T-helper 9 cell (primary cell): ENCODE measurements at places on chromosomes 4 and X.

GRCh38 chrX:11319806-11320520 is 26.8 kb downstream of the AMELX start:
- DNase-seq, result no peak

- no peak for DNase-seq
Measured at GRCh38 chr4:87052615-87053014, 117.8 kb downstream of the AFF1 start.

- no peak for DNase-seq
Measured at GRCh38 chr4:56723201-56723605, 42.1 kb upstream of the HOPX start.

DNA sequence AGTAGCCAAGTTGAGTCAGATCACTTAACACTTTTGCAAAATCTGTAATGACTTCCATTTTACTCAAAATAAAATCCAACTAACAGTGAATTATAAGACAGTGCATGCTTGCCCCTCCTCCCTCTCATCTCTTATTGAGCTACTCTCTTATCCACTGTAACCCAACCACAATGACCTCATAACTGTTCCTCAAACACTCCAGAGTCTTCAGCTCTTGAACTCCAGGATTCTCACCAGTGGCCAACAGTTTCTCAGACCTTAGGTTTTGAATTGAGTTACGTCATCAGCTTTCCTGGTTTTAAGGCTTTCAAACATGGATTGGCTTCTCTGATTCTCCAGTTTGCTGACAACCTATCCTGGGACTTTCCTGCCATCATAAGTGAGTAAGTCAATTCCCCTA is 938.3 kb downstream of the RAB28 start:
- DNase-seq, result no peak

DNA sequence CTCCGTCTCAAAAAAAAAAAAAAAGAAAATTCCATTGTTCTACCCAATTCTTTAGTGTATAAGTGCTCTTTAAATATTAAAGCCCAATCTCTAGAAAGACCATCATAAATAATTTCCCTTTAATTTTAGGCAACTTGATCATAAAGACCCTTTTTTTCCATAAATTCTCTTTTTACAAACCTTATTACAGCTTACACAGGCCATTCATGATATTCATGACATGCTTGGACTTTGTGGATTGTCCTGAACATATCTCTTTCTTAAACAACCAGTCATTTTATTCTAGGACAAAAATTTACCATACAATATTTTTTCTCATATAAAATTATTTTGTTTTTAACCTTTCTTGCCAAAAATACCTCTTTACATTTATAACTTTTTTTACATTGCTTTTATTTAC is 30.5 kb downstream of the TLR8 start:
- DNase-seq, result no peak

DNA sequence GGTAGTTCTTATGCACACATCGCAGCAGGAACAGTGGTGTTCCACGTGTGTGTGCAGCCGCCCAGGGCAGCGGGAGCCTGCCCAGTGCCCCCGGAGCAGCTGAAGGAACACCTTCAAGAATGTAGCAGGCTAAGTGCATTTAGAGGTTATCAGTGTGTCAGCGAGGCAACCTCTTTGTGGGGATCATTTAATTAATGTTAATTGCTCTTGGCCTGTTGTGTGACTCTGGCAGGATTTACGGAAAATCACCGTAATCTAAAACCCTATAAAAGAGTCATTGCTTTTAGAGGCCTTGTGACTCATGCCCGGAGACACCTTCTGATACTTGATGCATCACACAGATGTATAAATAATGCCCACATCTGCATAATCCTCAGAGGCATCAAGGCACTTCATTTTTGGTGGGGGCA is 47.3 kb upstream of the GATB start:
- no peak for DNase-seq

DNA sequence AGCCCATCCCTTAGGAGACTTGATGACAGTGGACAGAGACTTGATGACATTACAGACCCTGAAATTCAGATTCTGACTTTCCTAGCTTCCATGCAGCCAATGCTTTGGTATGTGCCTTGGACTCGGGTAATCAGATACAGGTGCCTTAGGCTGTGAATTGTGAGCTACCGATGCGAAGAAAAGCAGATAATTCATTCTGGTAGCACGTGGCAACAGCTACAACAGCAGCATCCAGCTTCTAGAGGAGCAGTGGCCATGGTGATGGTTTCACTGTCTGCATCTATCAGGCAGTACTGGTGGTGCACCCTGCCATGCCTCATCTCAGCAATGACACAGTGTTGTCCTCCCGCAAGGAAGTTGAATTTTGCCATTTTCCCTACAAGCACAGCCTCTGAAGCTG is 126.9 kb upstream of the TAPT1 start:
- DNase-seq, result no peak

GRCh38 chr4:6500481-6501140 is 28.2 kb upstream of the PPP2R2C start:
- no peak for DNase-seq

DNA sequence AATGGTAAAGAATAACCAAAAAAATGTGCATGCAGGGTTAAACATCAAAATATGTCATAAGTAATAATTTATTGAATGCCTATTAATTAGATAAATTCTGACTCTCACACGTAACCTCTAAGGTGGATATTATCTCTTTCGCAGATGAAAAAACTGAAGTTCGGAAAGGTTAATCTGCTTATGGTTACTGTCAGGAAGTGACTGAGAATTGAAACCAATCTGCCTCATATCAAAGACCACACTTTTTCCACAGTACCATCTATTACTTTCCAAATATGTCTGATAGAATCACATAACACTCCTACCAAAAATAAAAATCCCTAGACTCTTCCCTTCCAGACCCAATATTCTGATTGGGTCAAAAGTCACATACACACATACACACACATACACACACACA is 6.2 kb downstream of the CHIC2 start:
- DNase-seq, result no peak

DNA sequence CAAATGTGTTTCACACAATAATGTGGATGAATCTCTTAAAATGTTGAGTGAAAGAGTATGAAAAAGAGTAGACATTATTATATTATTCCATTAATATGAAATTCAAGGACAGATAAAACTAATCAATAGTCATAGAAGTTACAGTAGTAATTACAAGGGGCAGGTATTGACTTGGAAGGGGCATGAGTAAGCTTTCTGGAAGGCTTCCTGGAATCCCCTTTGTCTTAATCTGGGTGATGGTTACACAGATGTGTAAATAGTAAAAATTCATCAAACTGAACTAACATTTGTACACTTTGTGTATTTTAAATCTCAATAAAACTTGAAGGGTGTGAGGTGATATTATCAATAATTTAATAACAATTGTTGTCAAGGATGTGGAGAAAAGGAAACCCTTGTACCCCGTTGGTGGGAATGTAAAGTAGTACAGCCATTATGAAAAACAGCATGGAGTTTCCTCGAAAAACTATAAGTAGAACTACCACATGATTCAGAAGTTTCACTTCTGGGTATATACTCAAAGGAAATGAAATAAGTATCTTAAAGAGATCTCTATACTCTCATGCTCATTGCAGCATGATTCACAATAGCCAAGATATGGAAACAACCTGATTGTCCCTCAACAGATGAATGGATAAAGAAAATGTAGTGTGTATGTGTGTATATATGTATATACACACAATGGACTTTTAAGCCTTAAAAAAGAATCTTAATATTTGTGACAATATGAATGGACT is 96.9 kb upstream of the MID1IP1 start:
- no peak for DNase-seq

DNA sequence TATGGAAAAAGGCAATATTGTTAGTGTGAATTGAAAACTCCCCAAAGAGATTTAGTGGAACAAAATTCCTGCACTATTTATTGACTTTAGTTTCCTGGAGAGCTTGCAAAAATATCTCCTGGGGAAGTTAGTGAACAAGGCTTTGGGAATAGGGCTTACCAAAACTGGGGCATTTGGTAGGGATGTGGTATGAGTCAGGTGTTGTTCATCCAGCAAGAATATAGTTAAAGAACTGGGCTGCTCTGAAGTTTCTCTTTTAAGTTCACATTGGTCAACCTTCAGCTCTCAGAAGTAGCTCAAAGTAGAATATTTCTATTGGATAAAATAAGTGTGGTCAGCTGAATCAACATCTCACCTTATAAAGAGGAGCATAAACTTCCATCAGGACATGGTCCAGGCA is 185.0 kb downstream of the CPE start:
- no peak for DNase-seq

- DNase-seq, result no peak
Measured at GRCh38 chr4:137389911-137390520, 142.3 kb downstream of the PCDH18 start.

DNA sequence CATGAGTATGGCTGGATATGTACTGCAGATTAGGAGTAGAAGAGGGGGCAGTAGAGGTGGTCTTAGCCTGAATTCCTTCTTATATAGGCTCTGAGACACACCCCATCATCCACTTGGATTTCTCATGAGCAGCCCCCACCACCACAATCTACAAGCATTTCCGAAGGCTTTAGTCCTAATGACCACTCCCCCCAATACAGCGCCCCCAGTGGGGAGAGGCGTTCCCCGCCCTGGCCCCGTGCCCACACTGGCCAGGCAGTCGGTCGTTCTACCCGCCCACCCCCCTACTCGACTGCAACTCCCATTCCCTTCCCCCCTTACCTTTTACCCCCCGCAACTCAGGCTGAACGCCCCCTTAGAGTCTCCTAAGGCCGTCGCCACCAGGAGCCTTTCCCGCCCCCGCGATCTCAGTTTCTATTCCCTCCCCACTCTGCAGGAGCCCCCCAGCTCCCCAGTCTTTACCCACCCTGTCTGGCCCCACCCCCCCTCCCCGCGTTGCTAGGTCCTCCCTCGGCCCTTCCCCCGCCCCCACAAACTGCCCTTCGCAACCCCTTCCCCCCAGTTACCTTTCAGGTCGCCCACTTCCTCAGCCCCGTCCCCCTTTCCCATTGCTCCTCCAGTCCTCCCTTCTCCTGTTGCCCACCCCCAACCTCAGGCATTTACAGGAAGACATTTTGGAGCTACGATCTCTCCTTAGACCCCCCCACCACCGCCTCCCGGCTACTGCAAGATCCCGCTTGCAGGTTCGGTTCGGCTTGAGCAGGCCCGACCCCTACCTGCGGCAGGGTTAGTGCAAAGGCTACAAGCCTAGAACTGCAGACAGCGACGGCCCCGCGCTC is 468 bp downstream of the ZMYM3 start:
- peak; percentile 33 for DNase-seq

- DNase-seq, result no peak
Measured at GRCh38 chr4:99856166-99856565, 38.1 kb downstream of the LAMTOR3 start.

GRCh38 chr4:27100713-27101112 is 240.1 kb downstream of the STIM2 start:
- no peak for DNase-seq

DNA sequence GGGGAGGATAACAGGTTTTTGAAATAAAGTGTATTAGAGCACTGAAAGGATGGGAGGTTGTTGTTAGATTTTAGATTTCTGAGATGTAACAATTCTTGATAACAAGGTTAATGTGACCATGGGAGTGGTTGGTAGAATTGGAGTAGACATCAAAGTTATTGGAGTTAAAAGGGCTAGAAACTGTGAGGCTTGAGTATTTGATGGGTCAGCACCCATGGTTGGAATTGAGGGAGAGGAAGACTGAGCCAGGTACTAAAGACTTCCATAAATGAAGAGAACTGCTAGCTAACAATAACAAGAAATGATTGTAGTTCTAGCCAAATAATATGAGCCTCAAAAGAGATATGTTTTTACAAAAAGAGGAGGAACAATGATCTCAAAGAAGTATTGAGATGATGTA is 98.8 kb downstream of the HEPH start:
- no peak for DNase-seq
